Stimulated activated CD8-positive, alpha-beta memory T cell treated with anti-CD3 and anti-CD28 coated beads, Interleukin-7, amount 100 ng/mL, for 24 hours (primary cell): ENCODE measurements at places on chromosomes 13 and 19.
A peak's percentile ranks its signal among the peaks of the same experiment; 100 is the strongest.

DNA sequence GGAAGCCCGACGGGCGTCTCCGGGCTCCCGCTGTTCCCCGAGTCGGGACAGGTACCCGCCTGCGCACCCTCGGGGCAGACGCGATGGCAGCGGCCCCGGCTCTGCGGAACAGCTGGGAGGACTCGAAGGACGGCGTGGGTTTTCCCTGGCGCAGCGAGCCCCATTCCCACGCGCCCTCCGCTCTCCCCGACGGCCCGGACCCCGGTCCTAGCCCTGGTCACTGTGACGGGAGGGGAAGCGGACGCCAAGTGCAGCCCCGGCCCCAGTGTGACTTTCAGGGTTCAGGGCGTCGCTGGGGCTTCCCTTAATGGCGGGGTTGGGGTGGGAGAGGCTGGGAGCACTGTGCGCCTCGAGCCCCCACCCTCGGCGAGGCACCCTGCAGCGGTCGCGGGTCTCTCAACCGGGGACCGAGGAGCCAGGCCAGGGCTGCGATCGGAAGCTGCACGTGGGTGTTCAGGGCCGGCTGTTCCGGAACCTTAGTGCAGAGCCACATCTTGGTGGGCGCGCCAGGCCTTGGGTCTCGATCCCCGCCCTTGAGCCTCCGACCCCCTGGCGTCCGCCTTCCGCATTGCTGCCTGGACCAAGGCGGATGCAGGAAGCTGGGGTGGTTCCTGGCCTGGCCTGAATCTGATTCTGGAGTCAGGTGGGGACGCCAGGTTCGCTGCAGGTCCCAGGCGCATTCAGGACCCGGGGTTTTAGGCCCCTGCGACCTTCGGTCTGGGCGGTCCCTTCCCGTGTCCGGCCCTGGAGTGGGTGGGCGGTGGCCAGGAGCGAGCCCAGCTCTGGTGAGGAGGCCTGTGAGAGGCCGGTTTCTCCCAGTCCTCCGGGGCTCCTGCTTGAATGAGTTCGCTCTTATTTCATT lies 3.5 kb downstream of the LGALS7B start:
- DNase-seq = no peak

- no peak for DNase-seq
Measured at GRCh38 chr19:18401580-18402112, 4.2 kb upstream of the LRRC25 start.

GRCh38 chr19:17681505-17682125 lies 6.5 kb downstream of the UNC13A start:
- peak; percentile 18 for DNase-seq

DNA sequence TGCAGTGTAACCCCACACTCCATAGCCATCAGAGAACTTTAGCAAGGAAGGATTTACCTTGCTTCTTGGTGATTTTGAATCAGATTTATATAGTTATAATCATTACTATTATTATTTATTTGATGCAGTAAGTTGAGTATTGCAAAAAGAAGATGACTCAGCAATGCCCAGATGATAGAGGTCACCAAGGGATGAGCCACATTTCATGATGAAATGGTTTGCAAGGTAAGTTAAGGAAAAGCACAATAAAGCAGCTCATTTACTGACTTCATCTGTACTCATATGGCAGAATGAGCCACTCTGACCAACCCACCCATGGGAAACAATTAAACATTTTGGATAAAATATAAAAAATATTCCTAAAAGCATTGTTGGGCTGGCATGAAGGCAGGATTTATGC lies 59.1 kb downstream of the AKAP11 start:
- no peak for DNase-seq

DNA sequence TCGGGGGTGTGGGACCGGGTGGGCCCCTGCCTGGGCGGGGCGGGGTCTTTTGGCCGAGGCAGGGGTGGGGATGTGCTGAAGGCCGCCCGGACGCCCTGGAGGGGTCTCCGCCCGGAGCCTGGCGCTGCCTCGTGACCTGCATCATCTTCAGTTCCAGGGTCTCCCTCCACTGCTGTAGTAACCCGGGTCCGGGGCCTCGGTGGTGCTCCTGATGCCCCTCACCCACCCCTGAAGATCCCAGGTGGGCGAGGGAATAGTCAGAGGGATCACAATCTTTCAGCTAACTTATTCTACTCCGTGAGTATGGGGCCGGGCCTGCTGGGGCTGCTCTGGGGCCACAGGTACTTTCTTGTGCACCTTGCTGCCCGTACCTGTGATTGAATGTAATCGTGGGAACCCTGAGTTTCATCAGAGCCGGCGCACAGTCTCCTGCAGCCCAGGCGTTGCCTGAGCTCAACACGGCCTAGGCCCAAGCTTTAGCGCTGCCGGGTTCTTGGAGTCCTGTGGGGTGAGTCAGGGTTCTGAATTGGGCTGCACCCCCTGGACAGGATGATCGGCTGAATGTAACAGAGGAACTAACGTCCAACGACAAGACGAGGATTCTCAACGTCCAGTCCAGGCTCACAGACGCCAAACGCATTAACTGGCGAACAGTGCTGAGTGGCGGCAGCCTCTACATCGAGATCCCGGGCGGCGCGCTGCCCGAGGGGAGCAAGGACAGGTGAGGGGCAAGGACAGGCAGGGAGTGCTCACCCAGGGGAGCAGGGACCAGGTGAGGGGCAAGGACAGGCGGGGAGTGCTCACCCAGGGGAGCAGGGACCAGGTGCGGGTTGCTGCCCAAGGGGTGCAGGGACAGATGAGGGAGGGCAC lies 10.5 kb downstream of the PEAK3 start:
- DNase-seq = no peak

- DNase-seq = no peak
Measured at GRCh38 chr13:49238621-49239020, 9.1 kb upstream of the CDADC1 start.
